Omental fat pad (tissue), 4 donors: ENCODE measurements at places on chromosomes 3 and 15. TPM values are rescaled to one million over a fixed set of nuclear protein-coding genes. Genes with fewer than 3 reads are reported as not detected.

DNA sequence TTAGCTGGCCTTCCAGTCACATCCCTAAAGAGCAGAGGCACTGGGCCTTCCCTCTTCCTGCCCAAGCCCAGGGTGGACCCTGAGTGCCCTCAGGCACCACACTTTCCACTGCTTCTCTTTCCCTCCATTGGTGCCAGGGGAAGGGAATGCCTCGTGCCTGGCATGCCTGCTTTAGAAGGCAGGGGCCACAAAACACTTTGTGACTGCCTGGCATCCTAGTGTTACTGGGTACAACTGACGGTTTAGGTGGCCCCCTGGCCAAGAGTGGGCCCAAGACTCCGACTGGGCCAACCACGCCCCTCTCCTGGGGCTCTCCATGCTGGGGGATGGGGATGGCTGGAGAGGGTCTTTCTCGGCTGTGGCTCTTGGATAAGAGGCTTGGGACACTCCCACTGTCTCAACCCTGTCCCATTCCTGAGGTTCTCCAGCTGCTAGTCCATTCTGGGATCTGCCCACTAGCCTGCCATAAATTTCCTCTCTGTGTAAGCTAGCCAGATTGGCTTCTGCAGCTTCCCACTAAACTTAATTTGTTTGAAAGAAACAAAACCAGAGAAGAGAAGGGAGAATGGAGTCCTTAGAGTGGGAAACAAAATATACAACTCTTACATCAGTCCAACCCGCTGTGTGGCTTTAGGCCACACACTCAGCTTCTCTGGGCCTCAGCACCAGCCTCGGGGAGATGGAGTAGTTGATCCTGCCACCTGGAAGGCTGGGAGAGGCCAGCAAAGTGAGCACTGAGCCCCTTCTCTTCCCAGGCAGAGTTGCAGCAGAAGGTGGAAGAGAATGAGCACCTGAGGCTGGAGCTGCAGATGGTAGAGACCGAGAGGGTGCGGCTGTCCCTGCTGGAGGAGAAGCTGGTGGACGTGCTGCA, 24.1 kb upstream of the GP9 start:
- no peak for DNase-seq

DNA sequence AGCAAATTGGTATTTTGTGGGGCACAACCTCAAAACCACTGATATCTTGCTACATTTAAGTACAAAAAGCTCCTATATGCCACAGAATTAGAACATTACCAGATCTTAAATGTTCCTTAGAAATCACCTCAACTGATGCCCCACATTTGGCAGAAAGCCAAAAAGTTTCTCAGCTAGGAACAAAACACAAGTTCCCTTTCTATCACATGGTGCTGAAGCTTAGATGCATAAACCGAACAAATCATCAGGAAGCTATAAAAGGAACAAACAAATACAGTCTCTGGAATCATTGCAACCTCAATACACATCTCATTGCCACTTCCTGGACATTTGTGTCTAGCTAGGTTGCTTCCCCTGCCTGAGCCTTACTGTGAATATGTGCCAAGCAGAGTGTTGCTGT, 492.6 kb downstream of the LPP start:
- no peak for DNase-seq

GRCh38 chr3:141392897-141393734, 24.8 kb downstream of the ZBTB38 start:
- no peak for DNase-seq

DNA sequence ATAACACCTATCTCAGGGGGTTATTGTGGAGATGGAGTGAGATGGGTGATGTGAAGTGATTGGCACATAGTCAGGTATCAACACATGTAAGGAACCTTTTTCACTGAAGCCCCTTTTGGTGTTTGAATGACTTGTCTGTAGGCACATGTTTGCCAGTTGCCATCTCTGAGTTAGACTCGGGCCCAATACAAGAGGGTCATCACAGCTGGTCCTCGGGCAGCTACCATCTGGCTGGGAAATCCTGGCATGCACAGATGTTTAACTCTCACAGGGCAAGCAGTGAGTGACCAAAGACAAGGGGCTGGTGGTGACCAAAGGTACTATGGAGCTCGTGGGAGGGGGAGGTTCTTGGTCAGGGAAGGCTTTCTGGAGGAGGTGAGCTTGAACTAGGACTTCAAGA, 118.8 kb downstream of the CLSTN2 start:
- no peak for DNase-seq

GRCh38 chr15:44710236-44711095, 657 bp downstream of the PATL2 start:
- DNase-seq: no peak

DNA sequence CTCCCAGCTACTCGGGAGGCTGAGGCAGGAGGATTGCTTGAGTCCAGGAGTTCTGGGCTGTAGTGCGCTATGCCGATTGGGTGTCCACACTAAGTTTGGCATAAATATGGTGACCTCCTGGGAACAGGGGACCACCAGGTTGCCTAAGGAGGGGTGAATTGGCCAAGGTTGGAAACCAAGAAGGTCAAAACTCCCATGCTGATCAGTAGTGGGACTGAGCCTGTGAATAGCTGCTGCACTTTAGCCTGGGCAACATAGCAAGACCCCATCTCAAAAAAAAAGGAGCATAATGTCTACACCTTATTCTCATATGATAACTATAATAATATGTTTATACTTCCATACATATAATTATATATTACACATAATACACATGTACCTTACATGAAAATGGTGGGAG, 6.1 kb upstream of the GLB1 start:
- DNase-seq: no peak

DNA sequence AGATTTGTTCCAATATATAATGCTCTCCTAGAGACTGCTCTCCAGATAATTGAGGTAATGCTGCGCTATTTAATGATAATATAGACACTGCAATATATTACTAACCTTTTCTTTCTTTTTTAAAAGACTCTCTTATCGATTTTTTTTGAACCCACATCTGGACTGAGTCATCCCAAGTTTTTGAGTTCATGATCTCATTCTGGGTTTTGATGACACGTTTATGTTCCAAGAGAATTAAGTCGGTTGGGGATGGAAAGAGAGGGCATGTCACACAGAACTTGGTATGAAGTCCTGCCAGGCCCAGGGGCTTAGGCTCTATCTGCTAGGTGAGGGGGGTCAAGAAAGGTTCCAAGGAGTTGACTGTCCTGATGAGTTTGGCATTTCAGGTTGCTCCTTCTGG, 431.1 kb downstream of the MFSD1 start:
- no peak for DNase-seq

GRCh38 chr3:30643763-30644462, 37.5 kb downstream of the TGFBR2 start:
- DNase-seq: no peak

GRCh38 chr3:140051019-140051957, 116.3 kb downstream of the CLSTN2 start:
- no peak for DNase-seq

- no peak for DNase-seq
These were observed 40.4 kb upstream of the ACKR4 start for GRCh38 chr3:132556508-132557159.

GRCh38 chr3:179247289-179248015, 3.5 kb downstream of the KCNMB3 start:
- no peak for DNase-seq

- no peak for DNase-seq
These were observed 97.5 kb downstream of the CFAP20DC start for GRCh38 chr3:58952128-58952917.

GRCh38 chr15:55764398-55764797, 21.4 kb upstream of the PRTG start:
- no peak for DNase-seq

DNA sequence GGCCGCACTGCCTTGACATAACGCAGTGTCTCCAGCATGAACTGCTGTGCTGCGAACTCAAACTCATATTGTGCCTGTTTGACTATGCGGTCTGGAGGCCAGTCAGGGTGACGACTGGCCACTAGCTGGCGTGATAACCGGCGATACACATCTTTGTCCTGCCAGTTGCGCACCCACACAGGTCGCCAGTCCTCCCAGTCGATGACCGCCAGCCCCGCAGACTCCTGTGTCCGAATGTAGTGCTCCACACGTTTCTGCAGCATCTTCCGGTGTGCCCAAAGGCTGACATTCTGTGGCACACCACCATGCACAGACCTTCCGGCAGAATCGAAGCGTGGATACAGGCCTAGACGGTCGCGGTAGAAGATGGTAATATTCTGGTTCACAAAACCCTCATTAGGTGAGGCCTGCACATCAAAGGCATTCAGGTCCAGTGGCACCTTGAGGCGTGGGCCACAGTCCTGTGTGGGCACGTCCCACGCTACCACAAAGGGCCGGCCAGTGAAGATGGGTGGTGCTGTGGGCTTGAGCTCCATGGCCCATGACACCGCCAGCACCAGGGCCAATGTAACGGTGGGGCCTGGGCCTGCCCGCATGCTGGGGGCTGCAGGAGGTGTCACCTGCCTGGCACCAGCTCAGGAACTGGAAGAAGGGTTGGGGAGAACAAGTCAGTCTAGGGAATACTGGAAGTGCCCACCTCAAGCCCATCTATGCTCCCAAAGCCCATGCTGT, 2.5 kb downstream of the HYAL2 start:
- DNase-seq: no peak

GRCh38 chr3:146501752-146502151, 32.4 kb upstream of the PLSCR2 start:
- no peak for DNase-seq

GRCh38 chr3:99789011-99789721, 28.5 kb upstream of the CMSS1 start:
- DNase-seq: no peak

DNA sequence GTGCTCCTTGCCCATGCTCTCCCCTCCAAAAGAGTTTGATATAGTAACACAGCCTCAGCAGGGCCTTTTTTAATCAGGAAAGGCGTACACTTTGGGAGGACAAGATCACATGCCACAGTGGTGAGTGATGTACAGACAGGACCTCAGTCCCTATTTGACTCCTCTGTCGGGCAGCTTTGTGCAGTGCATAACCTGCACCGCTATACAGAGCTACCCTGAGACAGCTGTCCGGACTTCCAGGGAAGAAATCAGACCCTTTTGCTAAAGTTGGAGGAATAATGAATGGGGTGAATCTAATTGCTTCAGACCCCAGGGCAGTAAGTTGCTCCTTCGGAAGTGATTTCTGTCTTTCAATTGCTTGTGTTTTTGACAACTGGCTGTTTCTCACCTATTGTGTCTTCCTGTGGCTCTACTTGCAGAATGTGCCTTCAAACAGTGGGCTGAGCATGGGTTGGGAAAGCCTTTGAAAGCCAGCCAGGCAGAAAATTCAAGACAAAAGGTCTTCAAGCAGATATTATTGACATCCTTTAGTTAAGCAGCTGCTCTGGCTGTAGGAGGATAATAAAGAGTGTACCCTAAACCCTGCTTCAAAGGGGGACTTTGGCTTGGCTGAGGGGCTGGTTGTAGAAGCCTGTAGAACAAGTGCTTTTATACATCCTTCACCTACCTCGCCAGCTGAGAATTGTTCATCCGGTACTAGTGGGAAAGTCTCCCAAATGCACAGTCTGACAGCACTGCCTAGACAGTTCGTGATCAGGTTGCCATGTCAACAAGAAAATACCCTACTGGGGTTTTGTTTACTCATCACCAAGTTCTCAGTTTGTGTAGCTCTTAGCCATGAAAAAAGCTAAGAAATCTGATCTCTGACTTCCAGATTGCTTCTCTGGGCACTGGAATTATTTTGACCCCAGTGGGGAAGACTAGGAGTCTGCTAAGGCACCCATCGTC, 35.1 kb downstream of the SNTN start:
- no peak for DNase-seq

DNA sequence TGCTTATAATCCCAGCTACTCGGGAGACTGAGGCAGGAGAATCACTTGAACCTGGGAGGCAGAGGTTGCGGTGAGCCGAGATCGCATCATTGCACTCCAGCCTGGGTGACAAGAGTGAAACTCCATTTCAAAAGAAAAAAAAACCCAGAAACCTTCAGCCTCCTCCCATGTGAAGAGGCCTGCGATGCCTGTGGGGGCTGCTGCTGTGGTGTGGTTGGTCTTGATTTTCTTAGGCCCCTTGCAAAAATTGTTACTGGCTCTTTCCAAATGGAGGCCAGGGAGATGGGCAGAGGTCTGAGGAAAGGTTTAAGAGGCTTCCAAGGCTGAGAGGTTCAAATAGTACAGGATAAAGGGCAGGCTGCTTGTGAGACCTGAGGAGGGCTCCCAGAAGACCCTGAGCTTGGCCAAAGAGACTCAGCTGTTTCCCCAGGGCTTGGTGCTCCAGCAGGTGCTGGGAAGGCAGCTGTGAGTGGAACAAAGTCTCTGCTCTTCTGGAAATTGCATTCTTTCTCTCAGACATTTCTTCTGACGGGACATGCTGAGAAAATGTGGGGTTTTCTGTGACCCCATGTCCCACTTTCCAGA, 18.4 kb downstream of the GCSAM start:
- no peak for DNase-seq

DNA sequence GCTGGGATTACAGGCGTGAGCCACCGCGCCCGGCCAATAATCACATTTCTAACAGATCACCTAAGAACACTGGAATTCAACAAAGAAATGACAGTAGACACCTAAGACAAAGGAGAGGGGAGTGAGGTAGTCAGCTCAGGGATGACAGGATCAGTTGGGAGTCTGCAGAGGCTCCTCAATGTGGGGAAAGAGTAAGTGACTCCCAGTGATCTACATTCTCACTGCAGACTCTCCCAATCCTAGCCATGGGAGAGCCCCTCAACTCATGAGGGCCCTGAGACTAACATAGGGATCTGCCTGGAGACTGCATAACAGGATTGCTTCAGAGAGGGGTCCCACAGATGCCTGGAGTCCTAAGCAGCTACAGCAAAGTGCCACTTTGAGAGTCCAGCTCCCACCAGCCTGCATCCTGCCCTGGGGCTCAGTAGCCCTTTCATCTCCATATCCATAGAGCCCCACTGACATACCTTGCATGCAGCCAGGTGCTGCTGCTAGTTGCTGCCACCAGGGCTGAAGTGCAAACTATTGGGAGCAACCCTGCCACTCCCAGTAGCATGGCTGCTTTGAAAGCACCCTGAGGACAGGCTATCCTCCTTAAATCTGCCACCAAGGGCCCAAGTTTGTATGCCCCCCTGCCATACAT, 21.8 kb upstream of the PFN2 start:
- no peak for DNase-seq

The FEZF2 gene
- total RNA-seq: not detected

The FURIN gene
- 121 TPM for total RNA-seq

The MUSTN1 gene
- 34.7 TPM for total RNA-seq

The FOXL2NB gene
- total RNA-seq: not detected

The ADAMTSL3 gene
- total RNA-seq: 28.1 TPM

The SPATA12 gene
- total RNA-seq: not detected

The CTXN2 gene
- total RNA-seq: not detected

The COPG1 gene
- total RNA-seq: 113 TPM

The EPHA6 gene
- total RNA-seq: 2.4 TPM

The IL16 gene
- 42.7 TPM for total RNA-seq
